Activated CD8-positive, alpha-beta memory T cell treated with anti-CD3 and anti-CD28 coated beads, Interleukin-2, amount 10 ng/mL, durations not matched to agents 7 days and 5 days (primary cell): ENCODE measurements at places on chromosomes 7 and 10.

- DNase-seq = no peak
These were observed 29.0 kb upstream of the CCNY start for GRCh38 chr10:35307297-35307696.

DNA sequence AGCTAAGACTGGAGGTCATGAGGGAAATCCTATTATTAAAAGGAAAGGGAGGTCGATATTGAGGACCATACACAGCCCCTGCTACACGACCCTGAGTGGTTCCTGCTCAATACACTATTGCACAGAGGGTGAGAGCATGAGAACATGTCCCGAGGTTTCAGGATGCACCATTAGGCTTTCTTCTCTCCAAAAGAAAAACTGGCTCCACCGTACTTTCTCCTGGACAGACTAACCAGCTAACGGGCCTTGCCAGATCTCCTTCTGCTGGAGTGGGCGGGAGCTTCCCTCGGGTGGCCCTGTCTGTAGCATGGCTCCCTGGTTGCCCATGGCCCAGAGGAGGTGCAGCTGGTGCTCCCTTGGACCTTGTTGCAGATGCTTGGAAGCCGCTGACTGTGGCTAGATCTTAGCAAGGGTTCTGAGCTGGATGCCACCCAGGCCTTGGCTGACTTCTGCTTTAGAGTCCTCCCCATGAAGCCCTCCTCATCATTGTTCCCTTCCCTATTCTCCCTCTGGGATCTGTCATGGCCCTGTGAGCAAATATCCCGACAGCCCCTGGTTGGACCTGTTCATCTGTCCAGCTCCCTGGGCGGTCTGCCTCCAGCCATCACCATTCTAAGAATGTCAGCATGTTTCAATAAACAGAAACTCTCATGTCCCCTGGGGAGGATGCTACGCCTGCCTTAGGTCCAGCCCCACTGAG, 52.9 kb upstream of the SHH start:
- peak; percentile 18 for DNase-seq

DNA sequence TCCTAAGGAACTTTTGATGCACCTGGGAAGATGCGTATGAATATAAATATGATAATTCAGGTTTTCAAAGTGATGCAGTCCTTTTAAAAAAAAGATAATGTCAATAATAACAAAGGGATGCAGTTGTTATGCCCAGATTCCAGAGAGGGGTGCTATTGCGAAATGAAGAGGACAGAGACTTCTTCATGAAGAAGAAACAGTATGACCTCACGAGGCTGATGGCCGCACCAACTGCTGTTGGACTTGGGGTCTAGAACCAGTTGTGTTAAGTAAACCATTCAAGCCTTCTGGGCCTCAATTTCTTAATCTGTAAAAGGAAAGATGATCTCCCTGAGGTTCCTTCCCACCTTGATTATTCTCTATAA, 55.1 kb downstream of the LYZL2 start:
- DNase-seq = no peak

DNA sequence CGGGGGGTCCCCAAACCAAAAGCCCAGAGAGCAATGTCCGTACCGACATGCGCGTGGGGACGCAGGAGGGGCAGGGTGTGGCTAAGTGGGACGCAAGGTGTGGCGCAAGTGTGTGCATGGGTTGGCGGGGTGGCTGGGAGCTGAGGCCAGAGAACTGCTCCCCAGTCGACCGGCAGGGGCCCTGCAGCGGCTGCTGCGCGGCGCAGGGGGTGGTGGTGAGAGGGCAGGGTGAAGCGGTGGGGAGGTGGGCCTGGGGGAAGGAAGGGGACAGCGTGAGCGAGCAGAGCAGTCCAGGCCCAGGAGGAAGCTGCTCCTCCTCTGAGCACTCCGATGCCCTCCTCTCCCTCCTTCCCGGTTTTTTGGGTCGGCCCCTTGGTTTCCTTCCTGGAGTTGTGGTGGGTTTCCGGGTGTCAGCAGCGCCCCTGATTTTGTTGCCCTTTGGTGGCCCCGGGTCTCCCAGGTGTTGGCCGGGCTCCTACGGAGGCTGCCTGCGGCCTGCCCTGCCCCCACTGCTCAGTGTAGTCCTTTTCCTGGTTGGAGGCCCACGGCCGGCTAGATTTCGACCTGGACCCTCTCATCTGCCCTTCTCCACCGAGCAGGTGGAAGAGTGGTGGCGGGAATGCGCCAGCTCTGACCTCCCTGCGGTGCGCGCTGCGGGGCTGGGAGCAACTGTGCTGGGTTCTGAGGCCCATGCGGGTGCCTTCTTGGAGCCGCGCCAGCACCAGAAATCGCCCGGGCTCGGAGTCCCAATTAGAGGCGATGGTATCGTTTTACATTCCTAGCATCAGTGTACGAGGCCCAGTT, 40.5 kb upstream of the COMTD1 start:
- DNase-seq = no peak

DNA sequence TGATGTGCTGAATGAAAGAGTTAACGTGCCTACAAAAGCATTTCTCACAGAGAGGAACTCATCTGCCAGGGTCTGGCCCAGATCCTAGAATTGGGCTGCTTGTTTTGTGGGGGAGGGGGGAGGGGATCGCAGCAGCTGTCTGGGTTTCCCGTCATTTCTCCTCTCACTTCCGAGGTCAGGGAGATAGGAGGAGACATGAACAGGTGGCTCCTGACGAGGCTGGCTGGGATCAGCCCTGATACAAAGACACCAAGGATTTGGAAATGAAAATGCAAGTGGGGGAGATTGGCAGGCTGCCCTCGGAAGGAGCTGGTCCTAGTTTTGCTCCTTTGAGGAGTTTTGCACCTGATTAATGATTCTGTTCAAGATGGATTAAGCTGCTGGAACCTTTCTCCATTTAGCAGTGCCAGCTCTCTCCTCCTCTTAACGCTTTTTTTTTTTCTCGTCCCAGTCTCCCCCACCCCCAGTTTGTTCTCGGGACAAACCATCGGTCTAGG, 86.8 kb upstream of the KMT2C start:
- DNase-seq = no peak

GRCh38 chr10:87696922-87697745, 37.5 kb downstream of the PAPSS2 start:
- DNase-seq = no peak

GRCh38 chr10:84944187-84944586, 615.8 kb downstream of the CCSER2 start:
- no peak for DNase-seq

DNA sequence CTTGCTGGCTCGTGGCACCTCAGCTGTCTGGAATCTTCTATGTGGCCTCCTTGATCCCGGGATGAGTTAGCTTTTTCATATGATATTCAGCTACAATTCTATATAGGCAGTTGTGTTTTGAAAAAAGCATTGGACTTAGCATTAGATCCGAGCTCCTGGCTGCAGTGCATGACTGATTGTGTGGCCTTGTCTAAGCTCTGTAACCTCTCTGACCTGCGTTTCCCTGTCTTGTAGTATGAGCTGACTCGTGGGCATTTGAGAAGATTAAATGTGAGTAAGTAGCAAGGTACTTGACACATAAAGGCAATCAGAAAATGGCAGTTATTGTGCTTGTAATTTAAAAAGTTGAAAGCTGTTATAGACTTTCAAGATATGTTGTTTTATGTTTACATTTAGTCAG, 85.9 kb downstream of the CCNY start:
- no peak for DNase-seq

DNA sequence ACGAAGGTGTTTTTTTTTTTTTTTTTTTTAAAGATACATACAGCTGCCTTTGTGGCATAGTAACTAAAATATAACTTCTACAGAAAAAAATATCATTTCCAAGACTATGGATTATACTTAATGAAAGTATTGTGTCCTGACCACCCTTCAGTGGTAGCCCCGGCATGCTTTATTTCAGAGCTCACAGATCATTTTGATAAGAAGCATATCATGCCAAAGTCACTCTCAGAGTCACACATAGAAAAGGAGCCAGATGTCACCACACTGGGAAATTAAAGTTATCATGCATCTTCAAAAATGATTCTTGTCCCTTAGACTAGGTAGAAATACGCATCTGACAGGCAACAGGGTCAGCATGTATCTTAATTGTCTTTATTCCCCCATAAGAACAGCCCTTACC, 3.0 kb downstream of the ADARB2 start:
- no peak for DNase-seq
